Smooth muscle cell of trachea (primary cell): ENCODE measurements at places on chromosomes 4 and X. TPM values are rescaled to one million over a fixed set of nuclear protein-coding genes. Genes with fewer than 3 reads are reported as not detected.

Gene PHKA1
- total RNA-seq, result 6.5 and 6.8 TPM in 2 replicates

Gene AREG
- 0.29 TPM in 1 of 2 replicates, not detected in the other for total RNA-seq

Gene ADGRA3
- 18.5 and 20.7 TPM in 2 replicates for total RNA-seq

Gene GPR82
- total RNA-seq, result under 0.01 TPM in 1 of 2 replicates, not detected in the other

Gene RPA4
- 0.66 and 2.2 TPM in 2 replicates for total RNA-seq

Gene FGA
- total RNA-seq, result not detected in 2 replicates

Gene XAGE2
- total RNA-seq, result not detected in 2 replicates
